Lower lobe of right lung (tissue), 2 donors: ENCODE measurements at places on chromosomes 5 and 9.

- H3K27ac ChIP-seq = no peak overlapping the region
- H3K4me1 ChIP-seq = peaks cover 9% of the 10 kb centered on the region
- no peaks in the 10 kb centered on the region for H3K36me3 ChIP-seq
- H3K27me3 ChIP-seq = peaks cover 76% of the 10 kb centered on the region
- H3K4me3 ChIP-seq = no peak overlapping the region
These were observed 45.7 kb downstream of the TSPAN17 start for GRCh38 chr5:176692839-176693476.

DNA sequence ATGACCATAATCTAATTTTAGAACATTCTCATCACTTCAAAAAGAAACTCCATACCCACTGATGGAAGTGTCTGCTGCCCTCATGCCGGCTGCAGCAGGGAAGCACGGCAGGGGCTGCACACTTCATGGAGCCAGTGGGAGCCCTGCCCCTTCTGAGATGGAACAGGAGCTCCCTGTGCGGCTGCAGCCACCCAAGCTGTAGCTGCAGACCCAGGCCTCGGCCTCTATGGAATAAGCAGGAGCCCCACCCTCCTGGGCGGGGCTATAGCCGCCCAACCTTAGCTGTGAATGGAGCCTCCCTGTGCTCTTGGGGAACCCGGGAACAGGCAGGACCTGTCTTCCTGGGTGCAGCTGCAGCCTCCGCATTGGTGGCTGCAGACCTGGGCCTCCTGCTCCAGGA is 128.5 kb downstream of the NUDT12 start:
- H3K4me1 ChIP-seq = no peaks in the 10 kb centered on the region
- H3K36me3 ChIP-seq = no peaks in the 10 kb centered on the region
- H3K4me3 ChIP-seq = no peak overlapping the region
- H3K27me3 ChIP-seq = no peaks in the 10 kb centered on the region
- no peak for DNase-seq

DNA sequence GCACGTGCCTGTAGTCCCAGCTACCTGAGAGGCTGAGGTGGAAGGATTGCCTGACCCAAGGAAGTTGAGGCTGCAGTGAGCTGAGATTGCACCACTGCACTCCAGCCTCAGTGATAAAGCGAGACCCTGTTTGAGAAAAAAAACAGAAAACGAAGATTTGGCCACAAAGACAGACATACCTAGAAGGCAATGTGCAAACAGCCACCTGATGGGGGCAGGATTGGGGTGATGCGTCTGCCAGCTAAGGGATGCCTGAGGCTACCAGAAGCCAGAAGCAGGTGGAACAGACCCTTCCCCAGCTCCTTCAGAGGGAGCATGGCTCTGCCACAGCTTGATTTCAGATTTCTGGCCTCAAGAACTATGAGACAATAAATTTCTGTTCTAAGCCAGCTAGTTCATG is 2.9 kb downstream of the HIGD2A start:
- no peak for DNase-seq
- peaks cover 45% of the 10 kb centered on the region for H3K36me3 ChIP-seq
- H3K4me1 ChIP-seq = peaks cover 27% of the 10 kb centered on the region
- H3K27me3 ChIP-seq = no peaks in the 10 kb centered on the region
- no peak overlapping the region for H3K27ac ChIP-seq
- no peak overlapping the region for H3K4me3 ChIP-seq

GRCh38 chr5:110631236-110631635 is 95.2 kb downstream of the TMEM232 start:
- no peaks in the 10 kb centered on the region for H3K36me3 ChIP-seq
- H3K27ac ChIP-seq = no peak overlapping the region
- H3K4me3 ChIP-seq = no peak overlapping the region
- H3K4me1 ChIP-seq = no peaks in the 10 kb centered on the region
- H3K27me3 ChIP-seq = no peaks in the 10 kb centered on the region

DNA sequence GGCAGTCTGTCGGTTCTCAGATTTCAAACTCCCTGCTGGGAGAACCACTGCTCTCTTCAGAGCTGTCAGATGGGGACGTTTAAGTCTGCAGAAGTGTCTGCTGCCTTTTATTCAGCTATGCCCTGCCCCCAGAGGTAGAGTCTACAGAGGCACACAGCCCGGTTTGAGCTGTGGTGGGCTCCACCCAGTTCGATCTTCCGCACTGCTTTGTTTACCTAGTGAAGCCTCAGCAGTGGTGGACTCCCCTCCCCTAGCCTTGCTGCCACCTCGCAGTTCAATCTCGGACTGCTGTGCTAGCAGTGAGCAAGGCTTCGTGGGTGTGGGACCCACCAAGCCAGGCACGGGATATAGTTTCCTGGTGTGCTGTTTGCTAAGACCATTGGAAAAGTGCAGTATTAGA is 8.0 kb downstream of the SLC27A6 start:
- DNase-seq = no peak
- no peak overlapping the region for H3K27ac ChIP-seq
- H3K36me3 ChIP-seq = no peaks in the 10 kb centered on the region
- H3K4me1 ChIP-seq = no peaks in the 10 kb centered on the region
- H3K4me3 ChIP-seq = no peak overlapping the region
- no peaks in the 10 kb centered on the region for H3K27me3 ChIP-seq
